ENCODE measurements at places on chromosomes 7 and 10.

GRCh38 chr10:11760861-11761260, 18.7 kb downstream of the ECHDC3 start:
- no peak for DNase-seq

GRCh38 chr10:8835453-8836167, 781.1 kb downstream of the GATA3 start:
- DNase-seq, result no peak

- DNase-seq, result no peak
Observed at GRCh38 chr7:108290459-108291151, 160.4 kb upstream of the LAMB4 start.

GRCh38 chr10:116777006-116777405, 34.6 kb upstream of the HSPA12A start:
- no peak for DNase-seq

DNA sequence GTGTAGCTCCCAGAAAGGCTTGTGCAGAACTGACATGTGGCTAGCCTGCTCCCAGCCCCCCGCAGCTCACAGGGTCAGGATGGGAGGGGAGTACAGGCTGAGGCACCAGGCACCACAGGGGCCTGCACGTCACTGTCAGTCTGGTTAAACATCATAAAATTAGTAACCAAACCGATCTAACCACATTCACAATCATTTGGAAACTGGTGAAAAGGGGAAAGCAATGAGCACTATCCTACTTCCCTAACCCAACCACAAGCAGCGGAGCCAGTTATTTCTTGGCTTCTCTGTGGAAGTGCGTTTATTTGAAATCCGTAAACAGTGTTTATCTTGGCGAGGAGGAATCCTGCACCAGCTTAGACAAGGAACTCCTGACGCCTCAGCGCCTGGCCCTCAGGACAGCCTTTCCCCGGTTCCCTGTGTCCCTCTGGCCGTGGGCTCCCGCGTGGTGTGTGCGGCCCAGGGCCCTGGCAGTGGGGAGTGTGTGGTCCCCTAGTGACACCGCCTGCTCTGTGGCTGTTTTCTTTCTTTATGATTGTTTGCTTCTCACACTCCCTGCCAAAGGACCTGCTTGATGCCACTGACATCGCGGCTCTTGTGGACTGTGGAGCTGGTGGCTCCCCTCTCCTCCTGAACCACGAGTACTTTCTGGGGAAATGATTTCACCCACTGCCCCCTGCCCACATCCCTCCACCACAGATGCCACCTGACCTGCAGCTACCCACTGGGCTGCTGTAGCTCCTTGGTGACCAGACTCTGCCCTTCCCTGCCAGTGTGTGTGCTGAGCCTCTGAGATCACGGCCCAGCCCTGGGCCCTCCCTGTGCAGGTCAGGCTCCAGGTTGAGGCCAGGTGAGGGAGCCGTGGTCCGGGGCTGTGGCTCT, 38.0 kb downstream of the INPP5A start:
- no peak for DNase-seq

- no peak for DNase-seq
Observed at GRCh38 chr10:122373721-122374120, 787 bp upstream of the PLEKHA1 start.

DNA sequence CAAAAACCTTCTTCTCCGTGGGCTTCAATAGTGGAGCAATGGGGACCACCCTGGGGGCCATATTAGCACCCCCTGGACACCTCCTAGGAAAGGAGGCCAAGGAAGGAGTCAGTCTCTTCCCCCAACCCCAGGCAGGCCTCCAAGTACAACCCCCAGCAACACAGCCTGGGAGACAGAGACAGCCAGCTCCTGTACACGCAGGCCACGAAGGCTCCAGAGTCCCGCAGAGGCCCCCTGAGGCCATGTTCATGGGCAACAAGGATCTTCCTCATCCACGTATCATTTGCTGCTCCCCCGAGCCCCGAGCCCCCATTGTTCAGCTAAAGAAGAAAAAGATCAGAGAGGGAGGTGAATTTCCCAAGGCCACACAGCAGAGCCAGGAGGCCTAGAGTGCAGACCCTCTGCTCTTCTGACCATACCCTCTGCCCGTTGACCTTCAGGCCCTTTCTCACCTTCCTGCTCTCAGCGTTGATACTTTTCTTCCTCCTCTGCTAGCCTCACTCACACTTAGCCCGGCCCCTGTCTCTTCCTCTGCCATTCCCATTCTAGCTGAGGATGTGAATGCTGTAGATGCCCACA, 35.9 kb upstream of the MYL10 start:
- no peak for DNase-seq

DNA sequence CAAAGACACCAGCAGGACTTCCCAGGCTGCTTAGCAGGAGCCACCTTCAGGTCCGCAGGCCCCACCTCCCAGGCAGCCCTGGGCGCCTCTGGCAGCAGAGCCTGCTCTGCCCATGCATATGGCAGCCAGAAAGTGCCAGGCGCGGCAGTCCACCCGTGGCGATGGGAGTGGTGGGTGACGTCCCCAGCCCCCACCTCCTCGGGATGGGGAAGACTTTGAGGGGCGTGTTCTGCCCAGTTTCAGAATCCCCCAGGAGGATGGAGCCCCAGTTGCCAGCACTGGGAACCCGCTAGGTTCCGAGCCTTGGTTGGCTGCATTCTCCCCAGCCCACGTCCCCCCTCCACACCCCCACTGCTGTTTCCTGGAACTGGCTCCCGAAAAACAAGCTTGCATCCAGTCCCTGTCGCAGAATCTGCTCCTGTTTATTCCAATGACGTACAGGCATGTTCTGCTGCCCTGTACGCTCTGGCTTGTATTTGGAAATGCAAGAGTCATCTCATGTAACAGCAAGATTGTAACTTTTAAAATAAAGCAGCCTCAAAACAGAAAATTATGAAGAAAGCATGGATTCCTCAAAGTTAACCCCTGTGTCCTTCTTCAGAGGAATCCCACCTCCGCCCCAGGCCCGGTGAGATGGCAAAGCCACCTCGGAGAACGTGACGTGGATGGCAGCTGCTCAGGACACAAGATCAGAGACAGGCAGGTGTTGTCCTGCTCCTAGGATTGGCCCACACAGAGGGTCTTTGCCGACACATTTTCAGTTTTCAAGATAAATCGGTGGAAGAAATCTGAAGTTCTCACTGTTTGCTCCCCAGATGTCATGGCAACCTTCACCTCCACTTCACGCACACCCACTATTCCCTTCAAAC, 87.8 kb upstream of the PPP2R2D start:
- no peak for DNase-seq

DNA sequence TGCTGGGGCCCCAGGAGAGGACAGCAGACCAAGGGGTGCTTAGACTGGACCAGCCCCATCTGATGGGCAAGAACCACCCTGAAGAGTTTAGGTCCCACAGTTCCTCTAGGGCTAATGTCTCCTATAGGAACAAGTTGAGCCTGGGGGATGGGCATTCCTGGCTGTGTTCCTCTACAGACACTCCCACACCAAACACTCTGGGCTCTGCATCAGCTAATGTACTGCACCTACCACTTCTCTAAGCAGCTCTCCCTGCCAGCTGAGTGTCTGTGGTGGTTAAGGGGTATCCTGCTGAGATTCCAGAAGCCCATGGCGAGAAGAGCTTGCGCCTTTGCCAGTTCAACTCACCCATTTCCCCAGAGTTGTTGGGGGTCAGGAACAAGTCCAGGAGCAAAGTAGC, 284.1 kb upstream of the CSTF2T start:
- no peak for DNase-seq

- DNase-seq, result no peak
Observed at GRCh38 chr10:27603104-27603503, 99.0 kb downstream of the RAB18 start.

DNA sequence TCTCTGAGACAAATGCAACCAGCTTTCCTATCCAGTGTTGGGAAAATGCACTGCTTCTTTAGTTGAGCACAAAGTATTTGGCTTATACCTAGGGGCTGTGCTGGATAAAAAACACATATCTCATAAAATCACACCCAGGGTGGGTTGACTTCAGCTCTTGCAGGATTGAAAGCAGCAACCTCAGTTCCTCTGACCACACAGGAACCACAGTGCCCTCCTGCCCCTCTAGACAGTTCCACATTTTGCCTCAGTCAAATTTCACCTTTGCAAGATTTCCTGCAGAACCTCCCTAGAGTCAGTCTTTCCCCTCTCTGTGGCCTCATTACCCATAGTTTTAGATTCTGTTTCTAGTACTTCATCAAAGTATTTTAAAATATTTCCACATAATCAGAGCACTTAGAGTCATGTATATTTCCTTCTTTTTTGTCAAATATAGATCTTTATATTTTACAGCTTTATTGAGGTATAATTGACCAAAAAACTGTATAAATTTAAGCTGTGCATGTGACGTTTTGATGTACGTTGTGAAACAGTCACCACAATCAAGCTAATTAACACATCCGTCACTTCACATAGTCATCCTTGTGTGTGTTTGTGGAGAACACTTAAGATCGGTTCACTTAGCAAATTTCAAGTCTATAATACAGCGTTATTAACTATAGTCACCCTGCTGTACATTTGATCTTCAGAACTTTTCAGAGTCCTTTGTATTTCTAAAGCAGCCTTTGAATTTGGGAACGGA, 37.0 kb upstream of the EGR2 start:
- no peak for DNase-seq

DNA sequence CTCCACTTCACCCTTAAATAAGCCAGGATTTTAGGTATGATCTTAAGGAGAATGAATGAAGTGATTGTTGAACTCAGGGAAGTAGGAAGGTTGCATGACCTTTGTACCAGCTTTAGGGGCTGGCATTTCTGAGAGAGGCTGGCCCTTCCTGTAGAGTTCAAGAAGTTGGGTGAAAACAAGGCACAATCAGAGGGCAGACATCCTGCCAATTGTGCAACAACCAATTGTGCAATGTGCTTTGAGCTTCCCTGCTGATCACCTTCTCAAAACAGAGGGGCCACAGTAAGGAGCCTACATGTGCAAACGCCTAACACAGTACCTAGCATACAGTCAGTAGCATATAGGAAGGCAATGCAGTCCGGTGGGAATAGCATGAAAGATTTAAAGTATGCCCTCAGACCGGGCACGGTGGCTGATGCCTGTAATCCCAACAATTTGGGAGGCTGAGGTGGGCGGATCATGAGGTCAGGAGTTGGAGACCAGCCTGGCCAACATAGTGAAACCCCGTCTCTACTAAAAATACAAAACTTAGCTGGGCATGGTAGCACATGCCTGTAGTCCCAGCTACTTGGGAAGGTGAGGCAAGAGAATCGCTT, 5.4 kb downstream of the CPVL start:
- no peak for DNase-seq

DNA sequence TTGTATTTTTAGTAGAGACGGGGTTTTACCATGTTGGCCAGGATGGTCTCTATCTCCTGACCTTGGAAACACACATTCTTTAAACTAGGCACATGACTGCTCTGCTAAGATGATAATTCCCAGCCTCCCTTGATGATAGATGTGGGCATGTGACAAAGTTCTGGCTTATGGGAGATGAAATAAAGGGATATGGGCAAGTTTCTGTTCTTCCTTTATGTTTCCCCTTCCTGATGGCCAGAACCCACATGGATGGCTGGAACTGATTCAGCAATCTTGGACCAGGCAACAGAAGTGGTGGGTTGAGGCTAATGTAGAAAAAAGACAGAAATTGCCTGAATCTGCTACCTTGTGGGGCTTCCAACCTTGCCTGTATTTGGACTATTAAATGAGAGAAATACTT, 60.7 kb upstream of the NRP1 start:
- no peak for DNase-seq

- DNase-seq, result no peak
Observed at GRCh38 chr10:115945701-115946445, 327.1 kb downstream of the GFRA1 start.

- no peak for DNase-seq
Observed at GRCh38 chr10:130745251-130745650, 566.3 kb downstream of the TCERG1L start.

DNA sequence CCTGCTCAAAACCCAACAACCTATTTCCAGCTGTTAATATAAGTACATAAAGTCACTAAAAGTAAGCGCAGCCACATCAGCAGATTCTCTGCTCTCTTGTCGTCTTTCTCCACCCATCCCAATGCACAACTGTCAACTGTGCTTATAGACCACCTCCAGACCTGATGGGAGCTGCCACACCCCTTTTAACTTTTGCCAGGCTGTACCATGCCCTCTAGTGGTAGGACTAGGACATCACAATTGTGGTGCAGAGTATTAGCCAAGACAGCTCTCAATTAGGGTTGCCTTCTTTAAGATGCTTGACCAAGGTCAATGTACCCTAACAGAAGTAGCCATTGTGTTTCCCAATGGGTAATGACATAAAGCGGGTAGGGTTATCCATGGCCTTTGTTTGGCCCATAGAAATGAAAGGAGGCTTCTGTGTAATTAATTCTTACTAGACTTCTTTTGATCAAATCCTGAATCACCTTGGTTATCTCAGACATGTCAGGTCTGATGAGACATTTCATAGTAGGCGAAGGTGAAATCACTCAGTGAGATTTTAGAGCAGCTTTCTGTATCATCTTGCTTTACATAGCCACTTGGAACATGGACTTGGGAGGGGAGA, 68.1 kb downstream of the SCRN1 start:
- DNase-seq, result peak; percentile 67

- no peak for DNase-seq
Observed at GRCh38 chr7:24808518-24808917, 51.3 kb upstream of the GSDME start.

DNA sequence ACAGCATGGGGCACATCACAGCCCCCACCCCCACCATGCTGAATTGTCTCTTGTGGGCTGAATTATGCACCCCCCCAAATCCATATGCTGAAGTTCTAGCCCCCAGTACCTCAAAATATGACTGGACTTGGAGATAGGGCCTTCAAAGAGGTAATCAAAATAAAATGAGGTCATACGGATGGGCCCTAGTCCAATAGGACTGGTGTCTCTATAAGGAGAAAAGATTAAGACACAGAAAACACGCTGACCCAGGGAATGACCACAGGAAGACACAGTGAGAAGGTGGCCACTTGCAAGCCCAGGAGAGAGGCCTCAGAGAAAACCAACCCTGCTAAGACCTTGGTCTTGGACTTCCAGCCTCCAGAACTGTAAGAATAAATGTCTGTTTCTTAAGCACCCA, 106.4 kb upstream of the ARID5B start:
- DNase-seq, result no peak

DNA sequence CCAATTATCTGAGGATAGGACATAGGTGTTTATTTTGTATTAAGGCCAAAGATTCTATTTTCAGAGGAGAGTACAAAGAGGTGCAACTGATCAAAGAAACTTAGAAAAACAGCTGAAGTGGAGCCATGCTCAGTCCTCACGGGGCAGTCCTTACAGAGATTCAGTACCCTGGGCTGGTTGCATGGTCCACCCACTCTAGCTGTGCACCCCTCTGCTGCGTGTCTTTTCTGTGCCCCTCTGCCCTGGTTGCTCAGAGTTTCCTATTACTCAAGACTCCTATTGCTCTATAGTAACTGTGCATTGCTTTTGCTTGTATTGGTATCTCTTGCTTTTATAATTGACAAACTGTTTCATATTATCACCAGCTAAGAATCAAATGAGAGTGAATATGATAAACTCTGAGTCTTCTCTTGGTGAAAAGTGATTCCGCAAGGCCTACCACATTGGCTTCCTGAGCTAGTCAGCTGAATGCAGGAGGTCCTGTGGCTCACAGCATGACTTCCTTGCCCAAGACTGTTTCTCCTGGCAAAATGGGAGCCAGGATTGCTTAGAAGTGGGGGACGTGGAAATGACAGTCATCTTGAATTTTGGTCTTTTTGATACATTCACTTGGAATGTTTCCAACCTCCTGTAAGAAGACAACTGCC, 137.0 kb downstream of the GLCCI1 start:
- DNase-seq, result no peak

- DNase-seq, result no peak
Observed at GRCh38 chr10:110655320-110655719, 11.2 kb downstream of the RBM20 start.

- peak; percentile 5 for DNase-seq
Observed at GRCh38 chr7:93238748-93239147, 6.6 kb downstream of the VPS50 start.
